ENCODE measurements at places on chromosomes 1 and 21. TPM values are rescaled to one million over a fixed set of nuclear protein-coding genes. Genes with fewer than 3 reads are reported as not detected.

The OR2L8 gene
- not detected for total RNA-seq

DNA sequence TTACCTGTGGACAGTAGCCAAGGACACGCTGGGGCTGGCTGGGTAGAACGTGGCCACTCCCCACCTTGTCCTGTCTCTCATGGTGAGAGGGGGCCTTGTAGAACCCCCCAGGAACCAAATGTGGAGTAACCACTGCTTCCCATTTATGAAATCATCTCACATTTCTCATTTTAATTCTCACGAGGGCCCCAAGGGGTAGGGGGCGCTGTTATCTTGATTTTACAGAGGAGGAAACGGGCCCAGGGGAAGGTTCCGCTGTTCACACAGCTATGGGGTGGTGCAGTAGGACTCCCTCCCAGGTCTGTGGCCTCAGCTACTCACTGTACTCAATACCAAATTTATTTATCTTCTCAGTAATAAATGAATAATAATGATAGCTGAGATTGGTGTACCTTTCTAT lies 5.5 kb downstream of the SMPDL3B start:
- DNase-seq, result peak; percentile 23

The MX2 gene
- total RNA-seq, result 0.97 TPM

DNA sequence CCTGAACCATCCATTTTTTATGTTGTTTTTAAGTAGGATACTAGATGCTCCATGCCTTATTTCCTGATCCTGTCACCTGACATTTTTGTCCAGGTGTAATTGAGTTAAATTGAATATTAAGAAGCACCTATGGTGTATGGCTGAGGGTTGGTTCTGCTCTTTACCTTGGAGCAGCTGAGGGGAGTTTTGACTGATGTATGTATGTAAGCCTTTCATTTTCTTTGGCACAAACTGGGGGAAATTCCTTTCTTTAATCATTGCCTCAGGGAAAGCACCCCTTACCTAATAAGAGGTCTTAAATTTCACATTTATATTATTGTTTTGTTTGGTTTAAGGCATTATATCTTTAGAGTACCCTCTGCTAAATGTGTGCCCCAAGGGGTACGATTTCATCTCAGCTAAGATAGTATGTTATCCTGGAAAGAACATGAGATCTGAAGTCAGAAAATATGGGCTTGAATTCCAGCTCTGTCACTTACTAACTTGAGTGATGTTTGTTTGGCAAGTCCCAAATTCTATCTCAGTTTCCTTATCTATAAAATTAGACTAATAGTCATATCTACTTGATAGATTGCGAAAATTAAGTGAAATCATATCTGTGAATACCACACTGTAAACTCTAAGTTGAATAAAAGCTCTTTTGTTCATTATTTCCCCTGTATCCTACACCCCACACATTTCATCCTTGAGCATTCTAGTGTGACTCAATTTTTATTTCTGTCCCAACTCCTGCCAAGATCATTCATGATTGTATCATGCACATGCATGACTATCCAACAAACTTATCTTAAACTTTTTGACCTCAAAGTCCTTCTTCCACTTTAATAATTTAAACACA lies 57.7 kb upstream of the NUF2 start:
- no peak for DNase-seq

- DNase-seq, result peak; percentile 97
Observed at GRCh38 chr1:161082996-161083747, 6.2 kb downstream of the NECTIN4 start.

- no peak for DNase-seq
Observed at GRCh38 chr1:84705513-84705912, 15.3 kb upstream of the SSX2IP start.

DNA sequence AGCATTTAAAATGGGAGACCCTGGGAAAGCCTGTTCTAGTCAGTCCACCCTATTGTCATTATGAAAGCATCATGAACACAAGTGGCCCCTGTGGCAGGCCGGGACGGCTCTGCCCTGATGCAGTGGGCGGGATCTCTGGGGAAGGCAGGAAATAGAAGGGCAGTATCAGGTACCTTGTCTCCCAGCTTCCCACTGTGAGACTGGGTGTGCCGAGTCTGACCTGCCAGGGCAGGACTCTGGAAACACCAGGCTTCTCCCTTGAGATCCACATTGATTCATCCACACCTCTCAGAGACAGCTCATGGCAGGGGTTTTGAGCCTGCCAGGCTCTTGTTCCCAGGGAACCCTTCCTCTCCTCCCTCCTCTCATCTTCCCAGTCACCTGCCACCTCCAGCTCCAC lies 24.5 kb upstream of the GNPAT start:
- no peak for DNase-seq

DNA sequence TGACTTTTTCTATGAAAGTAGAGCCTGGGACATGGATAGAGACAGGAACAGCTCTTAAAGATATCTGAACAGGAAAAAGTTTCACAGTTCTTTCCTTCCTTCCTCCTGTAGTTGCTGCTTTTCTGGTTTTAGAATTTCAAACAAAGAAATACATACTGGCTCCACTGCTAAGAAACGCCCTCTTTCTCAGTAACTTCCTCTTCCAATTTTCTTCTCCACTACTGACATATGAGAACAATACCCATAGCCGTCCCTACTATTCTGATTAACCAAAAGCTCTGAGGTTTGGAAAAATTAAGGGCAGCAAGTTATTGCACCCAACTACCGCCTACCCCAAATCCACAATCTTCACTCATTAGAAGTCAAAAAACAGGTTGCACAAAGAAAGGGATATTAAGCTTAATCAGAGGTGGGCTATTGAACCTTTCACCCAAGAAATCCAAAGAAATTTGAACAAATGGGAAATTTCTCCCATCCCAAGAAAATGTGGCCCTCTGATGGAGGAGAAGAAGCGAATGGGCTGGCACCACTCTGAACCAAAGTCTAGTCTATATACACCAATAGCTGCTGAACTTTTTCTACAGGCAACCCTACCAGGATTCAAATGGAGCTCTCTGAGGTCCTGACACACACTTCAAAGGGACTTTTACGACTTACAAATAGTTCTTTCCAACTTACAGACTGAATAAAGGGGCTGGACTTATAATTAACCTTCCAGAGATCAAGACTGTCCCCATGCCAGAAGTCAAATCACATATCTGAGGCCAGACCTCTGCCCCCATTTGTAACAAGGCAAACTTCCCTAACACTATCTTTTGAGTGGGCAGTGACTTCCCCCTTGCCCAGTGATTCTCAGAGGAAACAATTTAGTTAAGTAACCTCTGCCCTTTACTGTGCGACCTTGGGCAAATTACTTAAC lies 1.7 kb downstream of the WASF2 start:
- DNase-seq, result peak; percentile 44

The FAM78B gene
- not detected for total RNA-seq

The RHBDL2 gene
- total RNA-seq, result 1.7 TPM

The PPFIA4 gene
- total RNA-seq, result 4.3 TPM

The SSU72 gene
- total RNA-seq, result 68.6 TPM

- DNase-seq, result no peak
Observed at GRCh38 chr1:53369034-53369750, 41.3 kb upstream of the LRP8 start.

The APCS gene
- not detected for total RNA-seq

DNA sequence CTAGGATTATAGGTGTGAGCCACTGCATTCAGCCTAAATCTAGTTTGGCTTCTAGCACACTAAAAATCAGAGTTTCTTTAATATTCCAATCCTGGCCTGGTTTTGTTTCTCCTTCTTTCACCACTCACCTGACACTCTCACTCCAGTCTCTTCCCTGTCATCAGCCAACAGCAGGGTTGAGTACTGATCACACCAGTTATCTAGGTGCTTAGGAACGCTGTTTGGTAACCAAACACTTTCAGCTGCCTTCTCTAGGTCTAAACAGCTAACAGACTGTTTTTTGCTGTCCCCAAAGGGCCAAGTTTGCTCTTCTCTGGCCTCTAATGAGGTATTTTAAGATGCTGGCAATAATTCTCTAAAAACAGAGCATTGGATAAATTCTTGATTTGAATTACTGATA lies 17.7 kb upstream of the FRRS1 start:
- DNase-seq, result no peak

DNA sequence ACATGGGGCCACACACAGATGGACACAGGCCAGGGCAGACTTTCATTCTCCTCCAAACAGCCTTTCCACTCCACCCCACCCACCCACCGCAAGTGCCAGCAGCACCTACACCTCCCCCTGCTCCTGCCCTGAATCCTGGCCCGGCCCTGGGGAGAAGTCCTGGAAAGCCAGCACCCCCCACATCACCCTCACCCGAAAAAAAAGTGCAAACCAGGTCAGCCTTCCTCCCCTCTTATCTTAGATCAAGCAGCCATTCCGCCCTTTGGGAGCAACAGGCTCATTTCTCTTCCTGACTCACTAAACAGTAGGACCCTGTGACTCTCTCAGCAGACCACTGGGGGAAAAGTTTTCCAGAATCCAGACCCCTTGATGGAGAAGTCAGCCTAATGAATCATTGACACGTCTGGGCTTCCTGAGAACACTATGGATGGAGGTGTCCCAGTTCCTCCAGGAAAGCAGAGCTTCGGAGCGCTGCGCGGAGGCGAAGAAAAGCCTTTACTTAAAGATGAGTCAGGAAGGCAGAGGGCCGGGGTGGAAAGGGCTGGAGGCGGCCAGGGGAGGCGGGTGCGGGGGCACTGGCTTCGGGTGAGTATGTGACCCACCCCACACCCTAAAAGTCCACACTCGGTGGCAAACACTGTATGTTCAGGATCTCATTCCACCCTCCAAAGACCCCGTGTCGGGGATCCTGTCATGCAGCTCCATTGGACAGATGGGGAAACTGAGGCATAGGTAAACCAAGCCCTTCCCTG lies 588.7 kb downstream of the MATN1 start:
- DNase-seq, result no peak

The RYR2 gene
- total RNA-seq, result not detected

GRCh38 chr21:29349702-29350101 lies 51.0 kb downstream of the BACH1 start:
- no peak for DNase-seq

- no peak for DNase-seq
Observed at GRCh38 chr21:43684424-43684823, 25.1 kb downstream of the RRP1B start.

DNA sequence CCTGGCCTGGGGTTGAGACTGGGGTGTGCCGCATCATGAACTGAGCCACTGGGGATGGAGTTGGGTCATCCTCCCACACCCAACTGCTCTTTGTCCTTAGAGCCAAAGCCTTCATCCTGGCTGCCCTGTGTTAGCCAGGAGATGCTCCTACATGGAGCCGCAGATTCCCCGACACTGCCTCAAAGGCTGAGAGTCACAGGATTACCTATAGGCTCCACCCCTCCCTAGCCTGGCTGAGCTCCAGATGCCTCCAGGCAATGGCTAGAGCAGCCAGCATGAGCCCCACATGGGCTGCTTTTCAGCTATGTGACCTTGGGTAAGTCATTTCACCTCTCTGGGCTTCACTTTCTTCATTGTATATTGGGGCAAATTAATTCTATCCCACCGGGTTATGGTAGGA lies 119.9 kb upstream of the POU3F1 start:
- DNase-seq, result no peak

The FLG gene
- total RNA-seq, result not detected

DNA sequence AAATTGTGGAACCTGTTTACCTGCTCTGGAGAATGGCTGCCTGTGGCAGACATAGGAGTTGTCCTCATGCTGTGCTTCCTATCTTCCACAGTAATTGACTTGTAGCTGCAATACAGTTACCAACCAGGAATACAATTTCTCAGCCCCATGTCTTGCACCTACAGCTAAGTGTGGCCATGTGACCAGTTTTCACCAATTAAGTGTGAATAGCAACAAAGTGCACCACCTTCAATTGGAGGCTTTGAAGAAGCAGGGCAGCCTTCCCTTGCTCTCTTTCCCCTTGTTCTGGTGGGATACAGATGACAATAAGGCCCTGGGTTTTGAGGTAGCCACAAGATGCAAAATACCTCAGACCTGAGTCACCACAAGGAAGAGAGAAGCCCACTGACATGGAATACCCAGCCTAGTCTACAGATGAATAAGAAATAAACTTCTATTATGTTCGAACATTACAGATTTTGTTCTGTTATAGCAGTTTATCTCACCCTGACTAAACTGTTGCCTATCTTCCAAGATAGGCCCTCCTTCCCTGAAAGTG lies 70.2 kb upstream of the S1PR1 start:
- no peak for DNase-seq

The KMO gene
- total RNA-seq, result not detected

GRCh38 chr21:43925096-43925481 lies 60.1 kb downstream of the AGPAT3 start:
- DNase-seq, result no peak

The YRDC gene
- total RNA-seq, result 15.5 TPM

The PCNX2 gene
- total RNA-seq, result 38.4 TPM

The CSF3R gene
- total RNA-seq, result 0.32 TPM

GRCh38 chr1:175470078-175470477 lies 273.3 kb downstream of the TNR start:
- DNase-seq, result no peak

The ATP1A2 gene
- total RNA-seq, result not detected

The ZC3H12A gene
- total RNA-seq, result 21.6 TPM

- DNase-seq, result no peak
Observed at GRCh38 chr1:30331415-30332065, 391.8 kb downstream of the MATN1 start.

The CFAP141 gene
- total RNA-seq, result not detected

GRCh38 chr1:117093091-117093534 lies 28.4 kb downstream of the TRIM45 start:
- peak; percentile 98 for DNase-seq

- no peak for DNase-seq
Observed at GRCh38 chr1:183884526-183884925, 79.6 kb downstream of the RGL1 start.

The UMODL1 gene
- total RNA-seq, result not detected

DNA sequence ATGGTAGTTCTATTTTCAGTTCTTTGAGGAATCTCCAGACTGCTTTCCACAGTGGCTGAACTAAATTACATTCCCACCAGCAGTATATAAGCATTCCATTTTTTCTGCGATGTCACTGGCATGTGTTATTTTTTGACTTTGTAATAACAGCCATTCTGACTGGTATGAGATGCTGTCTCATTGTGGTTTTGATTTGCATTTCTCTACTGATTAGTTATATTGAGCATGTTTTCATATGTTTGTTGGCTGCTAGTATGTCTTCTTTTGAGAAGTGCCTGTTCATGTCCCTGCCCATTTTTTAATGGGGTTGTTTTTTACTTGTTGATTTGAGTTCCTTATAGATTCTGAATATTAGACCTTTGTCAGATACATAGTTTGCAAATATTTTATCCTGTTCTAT lies 87.9 kb downstream of the RPS6KC1 start:
- DNase-seq, result peak; percentile 33

DNA sequence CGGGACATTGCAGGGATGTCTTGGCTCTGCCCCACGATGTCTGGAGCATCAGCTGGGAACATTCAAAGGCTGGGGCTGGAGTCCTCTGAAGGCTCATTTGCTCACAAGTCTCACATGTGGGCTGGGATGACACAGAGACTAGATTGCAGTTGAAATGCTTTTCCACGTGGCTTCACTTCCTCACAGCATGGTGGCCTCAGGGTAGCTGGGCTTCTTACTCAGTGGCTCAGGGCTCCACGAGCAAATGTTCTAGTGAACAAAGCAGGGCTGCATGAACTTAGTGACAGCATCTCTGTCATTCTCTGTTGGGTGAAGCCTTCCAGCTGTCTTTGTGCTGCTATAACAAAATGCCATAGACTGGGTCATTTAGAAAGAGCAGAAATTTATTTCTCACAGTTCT lies 247.0 kb upstream of the POU3F1 start:
- no peak for DNase-seq

Data from fibroblast of villous mesenchyme (primary cell).